Mammary epithelial cell (primary cell): ENCODE measurements at places on chromosomes 1 and 21.

DNA sequence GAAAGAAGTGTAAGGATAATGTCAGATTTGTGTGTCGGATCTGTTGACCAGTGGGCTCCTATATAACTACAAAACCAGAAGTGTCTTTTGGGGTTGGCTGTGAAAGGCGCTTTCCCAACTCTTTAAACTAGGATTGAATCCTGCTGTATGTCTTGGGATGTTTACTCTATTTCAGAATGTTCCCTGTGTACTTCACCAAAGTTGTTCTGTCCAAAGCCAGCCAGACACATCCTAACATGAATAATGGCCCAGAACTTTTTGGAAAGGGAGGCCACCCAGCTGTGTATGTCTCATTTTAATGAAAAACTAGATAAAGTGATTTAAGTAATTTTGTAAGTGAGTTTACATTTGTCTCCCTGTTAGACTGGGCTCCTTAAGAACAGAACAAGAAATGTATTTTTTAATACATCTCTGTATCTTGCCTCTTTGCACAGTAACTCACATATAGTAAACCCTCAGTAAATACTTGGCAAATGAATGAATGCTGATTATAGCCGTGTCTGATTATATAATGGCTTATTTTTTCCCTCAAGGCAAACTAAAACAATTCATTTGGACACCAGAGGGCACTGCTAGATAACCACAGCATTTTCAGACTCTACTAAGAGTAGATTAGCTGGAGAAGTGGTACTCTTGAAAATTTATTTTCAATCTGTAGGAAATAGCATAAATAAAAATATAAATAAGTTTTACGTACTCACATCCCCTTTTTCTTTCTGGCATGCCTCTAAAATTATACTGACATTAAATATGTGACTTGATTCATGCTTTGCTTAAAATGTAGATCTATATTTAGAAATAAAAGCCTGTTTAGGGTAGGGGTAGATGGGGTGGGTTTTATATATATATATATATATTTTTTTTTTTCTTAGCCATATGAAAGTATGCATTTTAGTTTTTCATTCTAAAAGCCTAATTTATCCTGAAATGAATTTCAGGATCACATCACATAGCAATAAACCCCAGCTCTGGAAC is 23.8 kb downstream of the TSEN15 start:
- DNase-seq = peak; percentile 51

DNA sequence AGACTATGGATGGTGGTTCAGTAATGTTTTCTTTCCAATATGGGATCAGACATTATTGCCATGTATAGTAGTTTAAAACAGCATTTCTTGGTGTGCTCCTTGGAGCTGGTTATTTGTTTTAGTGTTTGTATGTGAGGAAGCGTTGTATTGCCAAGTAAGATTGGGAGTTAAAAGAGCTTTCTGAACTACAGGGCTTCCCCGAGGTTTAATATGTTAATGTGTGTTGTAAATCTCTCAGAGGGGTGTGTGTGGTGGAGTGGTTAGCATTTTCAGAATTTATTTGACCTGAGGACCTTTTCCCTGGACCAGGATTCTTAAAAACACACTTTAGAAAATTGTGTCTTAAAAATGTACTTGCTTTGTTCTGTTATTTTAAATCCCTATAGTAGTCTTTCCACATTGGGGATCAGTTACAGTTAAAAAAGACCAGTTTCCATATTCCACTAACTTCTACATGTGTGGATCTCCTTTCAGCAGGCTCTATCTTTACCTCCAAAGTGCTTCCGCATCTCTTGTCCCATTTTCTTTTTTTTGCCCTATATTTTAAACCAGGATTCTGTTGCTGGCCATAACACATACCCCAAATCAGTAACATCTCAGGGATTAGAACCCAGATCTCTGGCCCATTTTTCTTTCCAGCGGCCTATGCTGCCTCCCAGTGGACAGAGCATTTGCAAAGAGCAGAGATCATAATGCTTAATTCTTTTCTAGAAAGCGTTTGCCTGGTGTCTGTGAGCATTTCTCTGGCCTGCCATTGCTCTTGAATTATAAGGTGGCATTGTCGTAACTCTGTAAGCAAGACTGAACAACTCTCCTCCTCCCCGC is 58.6 kb downstream of the PBX1 start:
- peak; percentile 18 for DNase-seq

DNA sequence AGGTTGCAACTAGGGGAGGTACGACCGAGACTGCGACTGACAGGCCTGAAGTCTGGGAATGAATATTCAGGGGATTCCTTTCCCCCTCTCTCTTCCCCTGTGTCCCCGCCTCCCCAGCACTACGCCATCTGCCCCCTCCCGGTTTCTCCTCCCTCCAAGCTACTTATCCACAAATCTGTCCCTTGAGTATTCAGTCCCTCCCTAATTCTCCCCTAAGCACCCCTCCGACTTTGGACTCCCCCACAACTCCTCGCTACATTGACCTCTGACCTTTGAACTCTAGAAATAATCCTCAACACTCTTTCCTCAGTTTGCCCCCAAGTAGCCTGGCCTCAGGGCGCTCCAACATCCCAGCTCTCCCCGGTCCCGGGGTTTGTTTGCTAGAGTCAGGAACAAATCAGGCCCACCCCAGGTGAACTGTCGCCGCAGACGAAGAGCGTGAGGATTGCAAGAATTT is 393 bp downstream of the LYSMD1 start:
- DNase-seq = peak; percentile 20

DNA sequence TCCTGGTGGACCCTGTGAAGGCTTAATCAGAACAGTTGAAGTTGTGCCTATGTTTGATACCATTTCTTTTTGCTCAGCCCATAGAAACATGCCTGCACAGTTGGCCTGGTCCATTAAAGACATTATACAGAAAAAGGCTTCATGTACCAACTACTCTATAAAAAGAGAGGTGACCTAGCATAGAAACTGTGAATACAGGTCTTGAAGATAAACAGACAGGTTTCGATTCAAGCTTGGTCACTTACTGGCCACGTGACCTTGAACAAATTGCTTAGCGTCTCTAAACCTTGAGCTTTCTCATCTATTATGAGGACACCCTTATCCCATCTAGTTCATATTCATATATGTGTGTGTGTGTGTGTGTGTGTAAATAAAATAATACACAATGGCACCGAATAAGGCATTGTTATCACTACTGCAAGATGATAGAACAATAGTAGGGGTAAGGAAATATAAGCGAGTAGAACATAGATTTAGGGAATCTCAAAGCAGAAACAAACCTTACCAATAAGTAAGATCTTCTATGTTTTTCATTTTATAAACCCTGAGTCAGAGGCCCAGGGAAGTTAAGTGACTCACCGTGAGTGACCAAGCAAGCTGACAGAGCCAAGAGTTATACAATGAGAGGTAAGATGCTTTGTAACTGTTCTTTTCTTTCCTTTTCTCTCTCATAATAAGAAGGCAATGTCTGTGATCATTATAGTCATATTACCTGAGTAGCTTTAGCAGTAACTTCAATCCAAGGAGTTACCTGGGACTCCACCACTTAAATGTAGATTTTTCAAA is 476.8 kb upstream of the DEPDC1 start:
- peak; percentile 59 for DNase-seq

GRCh38 chr21:38511662-38512243 is 13.5 kb upstream of the ERG start:
- DNase-seq = no peak

DNA sequence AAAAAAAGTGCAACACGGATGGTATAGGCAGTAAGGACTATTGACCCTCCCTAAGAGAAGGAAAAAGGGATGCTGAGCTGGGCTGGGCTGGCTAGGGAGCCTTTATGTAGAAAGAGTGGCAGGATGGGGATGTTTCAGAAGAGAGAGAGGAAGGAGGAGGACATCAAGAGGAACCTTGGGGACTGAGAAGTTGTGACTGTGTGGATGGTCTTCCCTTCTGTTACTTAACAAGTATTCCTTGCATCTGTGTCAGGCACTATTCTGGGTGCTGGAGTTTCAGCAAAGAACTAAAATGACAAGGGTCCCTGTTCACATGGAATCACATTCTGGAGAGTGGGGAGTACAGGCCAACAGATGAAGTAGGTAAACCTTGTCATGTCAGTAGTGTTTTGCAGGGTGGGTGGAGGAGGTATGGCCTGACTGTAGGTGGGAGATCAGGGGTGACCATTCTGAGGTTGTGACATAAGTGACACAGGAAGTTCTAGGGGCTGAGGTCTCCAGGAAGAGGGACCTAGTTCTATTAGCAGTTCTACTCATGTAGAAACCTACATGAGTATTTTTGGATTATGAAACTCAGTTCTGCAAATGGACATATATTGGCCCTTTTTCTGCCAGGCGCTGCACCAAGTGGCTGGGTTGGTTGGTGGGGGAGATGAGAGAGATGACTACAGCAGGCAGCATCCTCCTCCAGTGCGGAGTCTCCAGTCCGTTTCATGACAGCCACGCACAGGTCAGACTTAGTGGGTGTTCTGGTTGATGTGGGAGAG is 53.8 kb downstream of the PRDM2 start:
- DNase-seq = no peak

DNA sequence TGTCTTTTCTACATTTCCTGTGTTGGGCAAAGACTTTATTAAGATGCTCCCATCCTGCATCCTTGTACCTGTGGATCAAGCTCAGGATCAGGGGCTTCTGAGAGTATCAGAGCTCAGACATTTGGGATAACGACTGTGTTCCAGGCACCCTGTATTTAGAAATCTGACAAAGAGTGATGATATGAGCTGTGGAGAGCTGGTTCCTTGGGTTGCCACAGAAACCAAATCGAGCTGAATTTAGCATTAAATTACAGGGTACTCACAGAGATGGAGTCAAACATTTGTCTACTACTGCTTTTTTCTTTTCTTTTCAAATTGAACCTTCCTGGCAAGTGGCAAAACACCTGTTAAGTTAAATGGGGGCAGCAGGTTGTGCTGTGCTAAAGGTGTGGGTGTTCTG is 110.6 kb downstream of the XCL2 start:
- no peak for DNase-seq

GRCh38 chr21:42607525-42608102 is 45.8 kb upstream of the PDE9A start:
- no peak for DNase-seq

- DNase-seq = no peak
Observed at GRCh38 chr1:29259802-29260441, 23.6 kb downstream of the PTPRU start.

DNA sequence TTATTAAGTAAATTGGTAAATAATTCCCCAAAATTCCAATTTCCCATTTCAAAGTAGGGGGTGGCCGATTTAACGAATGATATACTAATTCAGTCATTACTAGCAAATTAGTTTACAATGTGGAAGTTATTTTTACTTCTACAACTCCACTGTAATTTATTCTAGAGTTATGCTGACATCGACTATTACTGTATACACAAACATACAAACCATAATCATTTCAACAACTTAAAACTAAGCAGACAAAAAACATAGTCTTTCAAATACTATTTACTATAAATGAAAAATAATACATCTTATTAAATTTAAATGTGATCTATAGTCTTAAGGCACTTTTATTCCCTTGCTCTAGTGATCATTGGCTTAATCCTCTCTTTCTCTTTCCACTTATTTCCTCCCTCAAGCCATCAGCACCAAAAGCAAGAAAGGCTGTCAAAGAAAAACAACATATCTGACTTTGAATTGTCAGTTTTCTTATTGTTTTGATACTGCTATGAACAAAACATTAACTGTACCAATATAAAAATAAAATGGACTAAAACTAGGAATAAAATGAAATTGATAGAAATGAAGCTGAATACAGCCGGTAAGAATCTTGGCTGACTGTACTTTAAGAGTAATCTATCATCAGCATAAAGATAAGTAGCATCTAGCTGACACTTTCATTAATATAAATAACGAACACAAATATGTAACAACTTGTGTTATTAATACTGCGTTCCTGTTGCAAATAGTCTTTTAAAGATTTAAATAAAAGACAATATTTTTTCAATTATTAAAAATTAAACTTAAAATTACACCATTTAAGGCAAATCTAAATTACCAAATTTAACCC is 4.1 kb downstream of the CDC42BPA start:
- no peak for DNase-seq

DNA sequence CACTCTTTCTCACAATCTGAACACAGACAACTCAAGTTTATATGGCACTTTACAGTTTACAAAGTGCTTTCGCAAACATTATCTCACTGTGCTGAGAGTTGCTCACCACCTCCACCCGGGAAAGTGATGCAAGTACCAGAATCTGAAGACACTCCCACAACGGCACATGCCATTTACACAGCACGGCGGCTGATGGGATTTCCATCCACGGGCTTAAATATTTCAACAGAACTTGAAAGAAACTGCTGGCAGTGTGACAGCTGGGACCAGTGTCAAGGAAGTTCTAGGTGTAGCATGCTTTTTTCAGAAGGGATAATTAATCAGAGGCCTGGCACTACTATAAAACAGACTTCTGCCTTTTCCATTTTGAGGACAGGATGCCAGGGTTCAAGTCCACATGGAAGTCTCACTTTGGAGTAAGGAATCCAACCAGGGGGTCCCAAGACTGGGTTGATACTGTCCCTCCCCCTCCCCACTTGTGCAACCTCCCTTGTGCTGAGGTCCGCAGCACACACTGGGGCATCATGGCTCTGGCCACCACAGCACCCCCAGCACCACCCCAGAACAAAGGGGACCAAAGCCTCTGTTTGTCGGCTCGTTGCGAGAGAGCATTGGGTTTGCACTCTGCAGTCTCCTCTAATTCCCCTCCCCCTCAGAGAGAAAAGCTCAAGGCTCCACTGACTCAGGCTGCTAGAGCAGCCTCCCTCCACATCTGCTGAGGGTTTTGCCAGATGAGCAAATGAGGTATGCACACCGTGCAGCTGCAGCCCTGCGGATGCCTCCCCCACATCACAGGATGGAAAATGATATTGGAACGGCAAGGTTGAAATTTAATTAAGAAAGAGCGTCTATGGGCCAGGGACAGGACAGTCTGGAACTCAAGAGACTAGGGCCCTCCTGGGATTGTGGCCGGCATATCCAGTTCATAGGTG is 154.9 kb downstream of the TGFBR3 start:
- DNase-seq = peak; percentile 57

GRCh38 chr1:155134880-155135414 is 705 bp upstream of the SLC50A1 start:
- DNase-seq = peak; percentile 99

DNA sequence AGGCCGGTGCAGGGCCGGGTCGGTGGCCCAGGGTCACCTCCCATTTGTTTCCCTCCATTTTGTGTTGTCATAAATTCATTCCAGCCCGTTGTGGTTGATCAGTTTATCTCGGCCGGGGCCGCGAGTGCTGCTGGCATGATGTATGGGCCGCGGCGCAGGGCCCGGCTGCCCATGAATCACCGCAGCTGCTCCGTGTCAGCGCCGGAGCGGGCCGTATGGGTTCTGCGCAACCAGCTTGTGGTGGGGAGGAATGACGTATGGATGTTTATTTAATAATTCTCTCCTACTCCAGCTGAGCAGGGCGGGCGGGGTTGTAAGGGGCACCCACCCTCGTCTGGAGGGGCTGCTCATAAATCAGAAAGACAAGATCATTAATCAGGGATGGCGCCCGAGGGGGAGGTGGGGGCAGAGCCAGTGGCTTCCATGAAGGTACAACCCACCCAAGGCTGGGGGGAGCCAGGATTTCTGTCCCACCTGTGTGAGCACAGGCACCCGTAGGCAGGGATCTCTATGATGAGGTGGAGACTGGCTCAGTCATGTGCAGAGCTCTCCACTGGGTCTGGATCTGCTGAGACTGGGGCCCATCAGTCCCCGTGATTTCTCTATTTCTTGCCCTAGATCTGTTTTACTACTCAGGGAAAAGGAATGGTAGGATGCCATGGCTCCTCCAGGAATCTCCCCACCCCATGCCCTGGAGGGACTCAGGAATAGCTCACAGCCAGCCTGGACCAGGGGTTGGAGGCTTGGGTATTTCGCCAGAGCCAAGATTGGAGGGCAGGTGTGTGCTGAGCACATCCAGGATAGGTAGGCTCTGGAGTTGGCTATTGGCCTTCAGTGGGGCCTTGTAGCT is 27.8 kb downstream of the TMEM53 start:
- no peak for DNase-seq

- DNase-seq = no peak
Observed at GRCh38 chr1:242398351-242398750, 126.1 kb downstream of the PLD5 start.
